ENCODE measurements at places on chromosomes 4 and X.

DNA sequence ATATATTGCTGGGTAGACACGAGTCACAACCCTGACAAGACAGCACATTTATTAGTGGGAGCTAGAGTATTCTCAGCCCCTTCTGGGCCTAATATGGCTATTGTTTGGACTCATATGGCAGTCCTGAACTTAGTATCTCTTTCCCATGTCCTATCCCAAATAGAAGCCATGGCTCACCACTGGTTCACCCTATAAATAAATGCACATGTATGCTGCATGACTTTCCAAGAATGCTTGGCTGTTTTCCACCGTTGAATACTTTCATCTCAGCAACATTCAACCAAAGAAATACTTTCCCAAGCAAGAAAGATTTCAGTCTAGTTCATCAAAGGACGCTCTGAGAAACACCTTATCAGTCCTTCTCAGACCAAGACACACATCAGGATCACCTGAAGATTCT lies 36.7 kb downstream of the SMPX start:
- no peak for DNase-seq

DNA sequence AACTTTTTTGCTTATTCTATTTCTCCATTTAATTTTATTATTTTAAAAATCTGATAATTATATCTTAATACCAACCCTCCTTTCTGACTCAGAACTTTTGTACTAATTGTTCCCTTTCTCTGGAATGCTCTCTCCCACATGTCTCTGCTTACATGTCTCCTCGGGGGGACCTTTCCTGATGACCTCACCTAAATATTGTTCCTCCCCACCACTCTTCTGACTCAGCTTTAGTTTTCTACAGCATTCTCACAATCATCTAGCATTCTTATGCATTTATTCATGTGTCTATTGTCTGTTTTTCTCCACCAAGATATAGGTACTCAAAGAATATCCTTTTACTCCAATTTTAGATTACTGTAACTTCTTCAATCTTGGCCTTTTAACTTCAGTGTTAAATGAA lies 128.7 kb downstream of the MSL3 start:
- no peak for DNase-seq

DNA sequence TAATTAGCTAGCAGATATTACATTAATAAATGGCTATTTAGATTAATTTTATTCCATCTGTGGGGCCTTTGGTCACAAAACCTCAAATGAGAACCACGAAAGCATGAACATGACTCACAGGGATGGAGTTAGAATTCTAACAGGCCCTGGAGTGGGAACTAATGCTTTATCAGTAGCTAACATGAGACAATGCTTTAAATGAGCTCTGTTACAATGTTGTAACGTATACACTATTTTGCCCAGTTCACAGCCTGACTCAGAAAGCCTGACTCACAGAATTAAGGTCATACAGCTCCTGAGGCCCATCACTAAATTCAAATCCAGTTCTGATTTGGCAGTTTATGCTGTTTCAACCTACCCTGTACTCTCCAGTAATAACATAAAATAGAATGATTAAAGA lies 23.2 kb downstream of the VEGFC start:
- DNase-seq, result peak; percentile 77

DNA sequence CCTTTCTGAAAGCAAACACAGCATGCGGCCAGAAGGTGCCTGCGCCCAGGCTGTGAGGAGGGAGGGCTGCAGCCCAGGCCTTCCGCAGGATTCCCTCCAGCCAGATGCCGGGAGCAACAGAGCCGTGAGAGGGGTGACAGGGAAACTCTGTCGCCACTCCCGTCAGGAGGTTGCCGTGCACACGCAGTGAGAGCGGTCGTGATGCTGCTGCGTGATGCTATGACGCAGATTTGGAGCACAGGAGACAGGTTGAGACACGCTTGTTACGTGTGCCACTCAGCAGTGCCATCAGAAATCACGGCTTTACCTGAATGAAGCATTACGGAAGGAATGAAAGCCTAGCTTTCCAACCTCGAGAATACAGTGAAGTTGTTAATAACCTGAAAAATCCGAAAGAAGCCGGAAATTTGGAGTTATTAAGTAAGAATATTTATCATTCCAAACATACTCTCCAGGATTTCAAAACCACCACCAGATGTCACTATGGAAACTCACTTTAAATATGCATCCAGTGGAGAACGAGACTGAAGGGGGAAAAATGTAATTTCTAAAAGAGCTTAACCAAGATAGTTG lies 54.4 kb downstream of the FAT1 start:
- DNase-seq, result peak; percentile 69

DNA sequence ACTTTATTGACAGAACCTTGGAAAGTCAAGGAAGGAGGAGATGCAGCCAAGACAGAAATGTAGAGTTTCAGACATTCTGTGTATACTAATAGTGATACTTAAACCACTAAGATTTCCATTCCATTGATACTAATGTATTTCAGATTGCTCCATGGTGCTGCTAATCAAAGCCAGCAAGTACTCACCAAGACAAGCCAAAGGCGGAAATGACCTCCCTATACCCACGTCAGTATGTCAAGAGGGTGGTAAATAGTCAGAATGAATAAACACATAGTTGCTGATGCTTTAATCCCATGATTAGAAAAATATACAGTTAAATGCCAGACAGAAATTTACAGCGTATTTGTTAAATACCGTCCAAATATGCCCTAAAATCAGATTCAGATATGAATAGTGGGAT lies 417.8 kb upstream of the INTU start:
- no peak for DNase-seq

DNA sequence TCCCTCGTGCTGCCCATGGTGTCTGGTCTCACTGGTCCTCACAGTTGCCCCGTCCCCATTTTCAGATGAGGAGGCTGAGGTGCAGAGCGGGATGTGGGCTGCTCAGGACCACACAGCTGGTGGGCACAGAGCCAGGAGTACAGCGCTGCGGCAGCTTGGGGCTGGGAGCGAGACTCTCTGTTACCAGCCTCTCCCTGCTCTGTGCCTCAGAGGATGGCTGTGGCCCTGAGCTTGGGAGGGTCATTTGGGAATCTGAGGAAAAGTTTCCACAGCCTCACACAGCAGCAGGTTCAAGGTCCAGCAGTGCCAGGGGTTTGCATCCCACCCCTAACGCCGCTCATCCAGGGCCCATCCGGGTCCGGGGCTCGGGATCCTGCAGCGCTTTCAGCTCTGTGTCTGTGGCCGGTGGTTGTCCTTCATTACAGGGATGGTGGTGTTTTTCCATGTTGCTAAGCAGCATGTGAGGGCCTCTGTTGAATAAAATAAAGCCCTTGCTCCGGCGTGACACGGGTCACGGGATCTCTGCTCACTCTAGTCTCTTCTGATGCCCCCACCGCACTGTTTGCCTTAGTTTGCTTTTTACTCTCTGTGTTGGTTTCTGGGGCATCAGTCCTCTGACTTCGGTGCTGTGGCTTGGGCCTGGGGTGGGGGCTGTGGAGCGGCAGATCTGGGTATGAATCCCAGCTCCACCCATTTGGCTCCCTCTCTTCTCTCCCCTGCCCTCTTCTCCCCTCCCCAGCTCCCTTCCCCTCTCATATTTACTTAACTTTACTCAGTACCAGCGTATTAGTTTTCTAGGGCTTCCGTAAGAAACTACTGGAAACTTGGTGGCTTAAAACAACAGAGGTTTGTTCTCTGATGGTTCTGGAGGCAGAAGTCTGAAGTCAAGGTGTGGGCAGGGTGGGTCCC lies 6.5 kb downstream of the WFS1 start:
- DNase-seq, result no peak

GRCh38 chr4:72374159-72374558 lies 194.9 kb downstream of the ADAMTS3 start:
- no peak for DNase-seq

- no peak for DNase-seq
Observed at GRCh38 chr4:85495621-85496020, 20.7 kb downstream of the ARHGAP24 start.

DNA sequence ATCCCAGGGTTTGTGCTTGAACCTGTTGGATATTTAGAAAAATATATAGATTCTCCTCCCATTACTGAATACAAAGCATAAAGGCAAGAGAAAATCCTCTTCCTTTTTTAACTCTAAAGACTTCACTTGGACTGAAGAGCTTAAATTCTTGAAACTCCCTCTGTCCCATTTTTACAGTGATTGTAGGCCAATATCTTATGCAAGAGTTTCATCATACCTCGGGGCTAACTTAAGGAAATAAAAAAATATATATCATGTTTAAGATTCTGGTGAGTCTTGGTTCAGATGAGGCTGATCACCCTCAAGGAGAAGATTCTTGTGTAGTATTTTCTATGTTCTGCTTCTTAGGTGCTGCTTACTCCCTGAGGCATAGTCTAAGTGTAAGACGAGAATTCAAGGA lies 1449.6 kb downstream of the C4orf33 start:
- no peak for DNase-seq

DNA sequence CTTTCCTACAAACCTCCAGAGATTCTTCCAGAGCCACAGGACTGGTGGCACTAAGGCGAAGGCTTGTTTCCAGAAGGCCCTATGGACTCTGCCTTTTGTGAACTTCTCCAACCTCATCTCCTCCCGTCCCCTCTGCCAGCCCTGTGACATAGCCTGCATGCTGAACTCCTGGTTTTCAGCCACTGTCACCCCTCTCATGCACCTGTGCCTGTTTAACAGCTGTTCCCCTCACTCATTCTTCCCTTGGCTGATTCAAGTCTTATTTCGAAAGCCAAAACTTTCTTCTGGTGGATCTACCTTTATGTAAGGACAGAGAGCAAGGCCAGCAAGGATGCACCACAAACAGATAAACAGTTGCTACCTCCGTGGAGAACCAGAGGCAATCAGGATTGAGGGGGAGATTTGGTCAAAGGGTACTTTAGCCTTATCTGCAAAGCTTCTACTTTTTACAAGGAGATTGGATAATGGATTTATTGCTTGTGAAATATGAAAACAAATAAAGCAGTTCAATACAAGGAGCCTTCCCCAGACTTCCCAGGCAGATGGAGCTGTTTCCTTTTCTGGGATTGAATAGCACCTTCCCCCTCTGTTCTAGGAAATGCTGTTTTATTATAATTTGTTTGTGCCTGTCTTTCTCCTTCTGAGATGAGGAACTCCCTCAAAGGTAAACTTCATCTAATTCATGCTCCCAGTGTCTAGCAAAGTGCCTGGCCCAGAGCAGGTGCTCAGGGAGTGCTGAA lies 5.7 kb downstream of the CITED1 start:
- DNase-seq, result no peak

DNA sequence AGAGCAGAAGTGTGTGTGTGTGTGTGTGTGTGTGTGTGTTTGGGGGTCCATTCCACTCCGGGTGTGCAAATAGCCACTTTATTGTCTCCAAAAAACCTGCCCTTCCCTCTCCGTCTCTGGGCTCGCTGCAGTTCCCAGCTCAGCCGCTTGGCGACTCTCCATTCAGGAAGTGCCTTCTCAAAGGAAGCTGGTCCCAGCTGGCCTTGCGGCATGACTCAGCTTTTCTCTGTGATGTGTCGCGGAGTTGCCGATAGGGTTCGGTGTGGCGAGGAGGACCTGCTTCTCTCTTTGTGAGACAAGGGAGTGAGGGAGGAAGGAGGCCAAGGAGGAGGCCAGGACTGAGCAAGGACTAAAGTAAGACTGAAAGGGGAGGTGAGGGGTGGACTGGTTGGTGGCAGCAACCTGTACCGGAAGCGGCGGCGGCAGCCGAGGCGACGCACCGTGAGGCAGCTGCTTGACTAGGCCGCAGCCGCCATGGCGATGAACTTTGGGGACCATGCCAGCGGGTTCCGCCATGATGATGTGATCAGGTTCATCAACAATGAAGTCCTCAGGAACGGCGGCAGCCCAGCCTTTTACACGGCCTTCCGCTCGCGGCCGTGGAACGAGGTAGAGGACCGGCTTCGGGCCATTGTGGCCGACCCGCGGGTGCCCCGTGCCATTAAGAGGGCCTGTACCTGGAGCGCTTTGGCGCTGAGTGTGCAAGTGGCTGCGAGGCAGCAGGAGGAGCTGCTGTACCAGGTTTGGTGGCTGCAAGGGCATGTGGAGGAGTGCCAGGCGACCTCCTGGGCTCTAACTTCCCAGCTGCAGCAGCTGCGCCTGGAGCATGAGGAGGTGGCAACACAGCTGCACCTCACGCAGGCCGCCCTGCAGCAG lies at the start of gene TEX13C:
Gene TEX13C (plus strand): TSS at position 226 of the 876 bp plus-strand sequence. CDS start 249 bp downstream, at position 475.
- no peak for DNase-seq

DNA sequence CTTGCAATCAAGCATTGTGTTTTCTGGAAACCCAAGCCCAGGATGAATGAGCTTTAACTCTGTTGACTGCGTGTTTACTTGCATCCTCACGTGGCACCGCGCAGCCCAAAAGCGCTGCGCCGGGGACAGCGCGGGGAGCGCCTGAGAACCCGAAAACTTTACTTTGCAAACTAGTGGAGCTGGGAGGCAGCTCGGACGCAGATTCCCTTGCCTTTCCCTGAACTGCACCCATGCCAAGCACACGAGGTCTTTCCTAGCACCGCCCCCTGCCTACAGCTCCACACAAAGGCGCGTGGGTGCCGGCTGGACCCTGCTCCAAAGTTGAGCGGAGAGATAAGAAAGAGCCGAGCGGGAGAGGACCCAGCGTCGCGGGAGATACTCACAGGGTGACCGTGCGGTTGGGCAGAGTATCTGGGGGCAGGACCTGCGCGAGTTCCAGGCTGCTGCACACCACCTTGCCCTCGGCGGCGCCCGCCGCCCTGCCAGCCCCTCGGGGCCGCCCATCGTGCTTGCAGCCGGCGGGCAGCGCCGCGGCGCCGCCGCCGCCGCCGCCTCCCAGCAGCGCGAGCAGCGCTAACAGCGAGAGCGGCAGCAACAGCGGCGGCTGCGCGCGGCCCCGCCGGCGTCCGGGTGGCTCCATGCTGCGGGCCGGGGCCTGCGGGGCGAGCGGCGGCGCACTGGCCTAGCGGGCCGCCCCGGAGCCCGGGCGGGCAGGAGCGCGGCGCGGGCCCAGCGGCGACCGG lies 550 bp downstream of the ADGRA3 start:
- DNase-seq, result peak; percentile 21

GRCh38 chr4:104989371-104989770 lies 157.3 kb upstream of the TET2 start:
- no peak for DNase-seq

- DNase-seq, result no peak
Observed at GRCh38 chrX:149568701-149569296, 18.5 kb downstream of the MAGEA9B start.

GRCh38 chrX:119726900-119727555 lies 31.4 kb upstream of the SOWAHD start:
- DNase-seq, result no peak

GRCh38 chr4:12041828-12042227 lies 613.1 kb upstream of the HS3ST1 start:
- DNase-seq, result no peak

- no peak for DNase-seq
Observed at GRCh38 chr4:86657382-86657781, 63.3 kb downstream of the PTPN13 start.

GRCh38 chr4:108849611-108850168 lies 86.8 kb upstream of the ETNPPL start:
- peak; percentile 57 for DNase-seq

Measured in fibroblast of skin of left biceps (primary cell).